ENCODE measurements at places on chromosomes 7 and 10. TPM values are rescaled to one million over a fixed set of nuclear protein-coding genes. Genes with fewer than 3 reads are reported as not detected.

GNGT1 gene
- 0.54 TPM for total RNA-seq

DNA sequence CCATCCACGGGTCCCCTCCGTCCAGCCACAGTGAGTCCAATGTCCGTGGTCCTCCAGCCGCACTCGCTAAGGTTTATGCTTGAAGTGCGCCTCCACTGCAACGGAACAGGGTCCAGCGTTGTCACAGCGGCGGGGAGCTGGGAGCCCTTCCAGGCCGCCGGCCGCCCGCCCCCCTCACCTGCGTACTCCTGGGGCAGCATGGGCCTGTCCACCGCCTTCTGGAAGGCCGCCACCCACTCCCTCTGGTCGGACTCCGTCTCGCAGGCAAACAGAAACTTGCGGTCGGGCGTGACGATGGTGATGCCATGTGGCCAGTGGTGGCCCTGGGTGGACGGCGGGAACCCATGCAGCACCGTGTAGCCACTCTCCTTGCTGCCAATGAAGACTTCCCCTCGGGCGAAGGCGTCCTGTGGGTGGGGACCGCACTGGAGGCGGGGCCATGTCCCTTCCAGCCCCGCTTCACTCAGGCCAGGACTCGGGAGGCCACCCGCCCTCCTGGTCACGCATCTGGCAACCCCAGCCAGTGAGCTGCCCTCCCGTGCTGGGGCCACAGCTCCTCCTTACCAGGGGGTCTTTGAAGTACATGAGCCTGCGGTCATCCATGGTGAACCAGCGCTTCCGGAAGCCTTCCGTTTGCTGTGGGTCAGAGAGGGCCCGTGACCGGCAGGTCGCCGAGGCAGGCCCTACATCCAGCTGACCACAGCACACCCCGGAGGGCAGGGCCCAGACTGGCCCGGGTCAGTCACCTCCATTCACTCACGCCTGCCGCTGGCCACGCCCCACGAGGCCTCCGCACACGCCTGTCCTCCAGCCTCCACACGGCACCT lies 22.7 kb downstream of the GET4 start:
- no peak overlapping the region for H3K4me3 ChIP-seq
- peak overlapping the region; percentile 69 for H3K27ac ChIP-seq
- no peaks in the 10 kb centered on the region for H3K27me3 ChIP-seq
- no peaks in the 10 kb centered on the region for H3K4me1 ChIP-seq

- H3K36me3 ChIP-seq, result no peaks in the 10 kb centered on the region
- H3K4me3 ChIP-seq, result no peak overlapping the region
- no peak overlapping the region for H3K27ac ChIP-seq
- no peak for DNase-seq
Measured at GRCh38 chr7:35792873-35793489, 7.9 kb upstream of the SEPTIN7 start.

- DNase-seq, result no peak
- H3K4me1 ChIP-seq, result peaks cover 6% of the 10 kb centered on the region
- H3K27me3 ChIP-seq, result no peaks in the 10 kb centered on the region
Measured at GRCh38 chr10:52523696-52524095, 209.6 kb downstream of the DKK1 start.

GRCh38 chr7:141956084-141956483 lies 9.3 kb upstream of the CLEC5A start:
- no peak for DNase-seq
- H3K27me3 ChIP-seq, result no peaks in the 10 kb centered on the region
- no peaks in the 10 kb centered on the region for H3K36me3 ChIP-seq
- H3K4me3 ChIP-seq, result no peak overlapping the region

GRCh38 chr10:43396061-43396927 lies 12.7 kb downstream of the HNRNPF start:
- H3K4me3 ChIP-seq, result peak overlapping the region; percentile 62
- peak; percentile 94 for DNase-seq
- peak overlapping the region; percentile 94 for H3K27ac ChIP-seq
- H3K27me3 ChIP-seq, result no peaks in the 10 kb centered on the region
- peaks cover 58% of the 10 kb centered on the region for H3K4me1 ChIP-seq

DNA sequence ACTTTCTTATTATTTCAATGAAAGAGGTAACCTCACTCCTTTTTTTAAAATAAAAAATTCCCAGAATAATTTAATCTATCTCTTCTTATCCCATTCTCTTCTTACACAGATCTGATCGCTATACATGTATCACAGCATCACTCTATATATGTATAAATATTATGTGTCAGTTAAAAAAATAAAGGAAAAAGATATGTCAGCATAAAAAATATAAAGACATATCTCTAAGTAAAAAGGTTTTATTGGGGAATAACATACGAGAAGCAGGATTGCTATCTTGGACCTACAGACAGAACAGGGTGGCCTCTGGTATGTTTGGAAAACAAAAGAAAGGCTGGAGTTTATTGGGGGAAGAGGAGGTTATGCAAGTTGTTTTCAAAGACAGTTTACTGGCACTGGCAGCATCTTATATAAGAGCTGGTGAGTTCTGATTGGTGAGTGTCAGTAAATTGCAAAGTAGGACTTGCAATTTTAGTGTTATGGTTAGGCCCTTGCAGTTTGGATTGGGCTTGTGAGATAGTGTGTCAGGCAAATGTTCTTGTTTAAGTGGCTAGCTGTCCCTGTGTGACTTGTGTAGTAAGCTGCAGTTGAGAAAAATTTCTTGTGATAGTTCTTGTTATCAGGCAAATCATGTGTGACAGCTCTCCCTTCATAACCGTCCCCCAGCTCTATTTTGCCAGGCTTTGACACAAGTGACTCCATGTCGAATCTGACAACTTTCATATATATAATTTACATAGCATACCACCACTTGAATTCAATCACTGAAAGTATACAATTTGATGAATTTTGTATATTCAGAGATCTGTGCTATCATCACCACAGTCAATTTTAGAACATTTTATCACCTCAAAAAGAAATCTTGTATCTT lies 118.2 kb downstream of the HBP1 start:
- no peaks in the 10 kb centered on the region for H3K36me3 ChIP-seq
- 0 out of 2 replicates have a peak, but pooled peaks cover under 1% of the 10 kb centered on the region for H3K4me1 ChIP-seq
- H3K27ac ChIP-seq, result no peak overlapping the region
- no peak for DNase-seq
- no peaks in the 10 kb centered on the region for H3K27me3 ChIP-seq
- no peak overlapping the region for H3K4me3 ChIP-seq

DNA sequence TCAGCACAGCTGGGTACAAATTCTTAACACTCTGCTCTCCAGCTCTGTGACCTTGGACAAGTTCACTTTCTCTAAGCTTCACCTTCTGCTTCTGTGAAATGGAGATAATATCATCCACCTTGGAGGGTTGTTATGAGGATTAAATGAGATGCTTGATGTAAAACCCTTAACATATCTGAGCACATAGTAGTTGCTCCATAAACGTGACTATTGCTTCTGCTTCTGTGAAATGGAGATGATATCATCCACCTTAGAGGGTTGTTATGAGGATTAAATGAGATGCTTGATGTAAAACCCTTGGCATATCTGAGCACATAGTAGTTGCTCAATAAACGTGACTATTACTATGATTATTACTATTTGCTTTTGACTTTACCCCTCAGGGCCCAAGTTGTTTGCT lies 14.6 kb downstream of the EPHB6 start:
- H3K27ac ChIP-seq, result no peak overlapping the region
- DNase-seq, result no peak

GRCh38 chr7:55100544-55101327 lies 81.9 kb downstream of the EGFR start:
- H3K27me3 ChIP-seq, result no peaks in the 10 kb centered on the region
- H3K4me1 ChIP-seq, result no peaks in the 10 kb centered on the region
- no peak for DNase-seq
- no peak overlapping the region for H3K4me3 ChIP-seq
- H3K36me3 ChIP-seq, result no peaks in the 10 kb centered on the region

FKBP9 gene
- total RNA-seq, result 74.3 TPM

- H3K4me3 ChIP-seq, result no peak overlapping the region
- no peaks in the 10 kb centered on the region for H3K36me3 ChIP-seq
- DNase-seq, result no peak
- no peak overlapping the region for H3K27ac ChIP-seq
- H3K27me3 ChIP-seq, result no peaks in the 10 kb centered on the region
Measured at GRCh38 chr10:126302826-126303665, 85.2 kb downstream of the ADAM12 start.

PPP1R17 gene
- total RNA-seq, result not detected

Measured in Caco-2 (cell line).